ENCODE measurements at places on chromosomes 6 and 20.

DNA sequence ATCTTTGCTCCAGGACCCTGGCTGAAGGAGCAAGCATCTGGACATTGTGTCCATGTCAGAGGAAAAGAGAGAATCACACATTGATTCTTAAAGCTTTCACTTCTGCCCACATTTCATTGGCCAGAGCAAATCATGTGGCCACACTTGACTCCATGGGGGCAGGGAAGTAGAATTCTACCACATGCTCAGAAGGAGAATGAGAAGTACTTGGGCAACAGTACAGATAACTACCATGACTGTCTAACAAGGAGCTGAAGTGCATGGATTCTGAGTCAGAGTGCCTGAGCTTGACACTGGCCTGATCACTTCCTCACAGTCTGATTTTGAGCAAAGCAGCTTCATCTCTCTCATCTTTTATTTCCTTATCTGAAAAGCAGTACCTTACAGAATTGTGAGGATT, 38.6 kb downstream of the GHRH start:
- DNase-seq: no peak

DNA sequence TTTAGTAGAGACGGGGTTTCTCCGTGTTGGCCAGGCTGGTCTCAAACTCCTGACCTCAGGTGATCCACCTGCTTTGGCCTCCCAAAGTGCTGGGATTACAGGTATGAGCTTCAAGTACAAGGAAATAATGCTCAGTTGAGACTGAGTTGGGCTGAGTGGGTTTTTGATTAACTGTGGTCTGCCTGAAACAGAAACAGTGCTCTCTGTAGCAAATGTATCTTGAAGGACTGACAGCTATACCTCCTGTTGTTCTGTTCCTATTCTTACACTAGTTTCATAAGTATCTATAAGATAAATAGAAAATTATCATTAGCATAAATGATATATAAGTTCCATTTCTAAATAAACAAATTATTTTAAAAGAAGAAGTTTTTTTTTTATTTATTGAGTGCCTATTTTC, 142.8 kb upstream of the PTPRK start:
- no peak for DNase-seq

- DNase-seq: no peak
These were observed 23.1 kb upstream of the TCP11 start for GRCh38 chr6:35164277-35164676.

- DNase-seq: no peak
These were observed 109.9 kb downstream of the FYN start for GRCh38 chr6:111763381-111763780.

DNA sequence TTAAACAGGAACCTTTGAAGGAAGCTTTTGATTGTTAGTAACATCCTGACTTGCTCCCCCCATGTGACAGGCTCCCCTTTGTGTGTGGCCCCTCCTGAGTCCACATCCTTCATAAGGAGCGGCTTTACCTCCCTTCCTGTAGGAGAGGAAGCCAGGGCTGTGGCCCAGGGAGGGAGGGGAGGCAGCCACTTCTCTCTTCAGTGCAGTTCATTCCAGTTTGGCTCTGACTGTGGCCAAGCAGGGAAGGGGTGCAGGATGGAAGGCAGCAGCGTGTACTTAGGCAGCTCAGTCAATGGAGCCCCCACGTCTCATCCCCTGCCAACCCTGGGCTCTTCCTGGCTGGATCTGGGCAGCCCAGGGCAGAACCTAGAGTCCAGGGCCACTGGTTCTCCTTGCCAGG, 295.2 kb downstream of the QKI start:
- DNase-seq: no peak

DNA sequence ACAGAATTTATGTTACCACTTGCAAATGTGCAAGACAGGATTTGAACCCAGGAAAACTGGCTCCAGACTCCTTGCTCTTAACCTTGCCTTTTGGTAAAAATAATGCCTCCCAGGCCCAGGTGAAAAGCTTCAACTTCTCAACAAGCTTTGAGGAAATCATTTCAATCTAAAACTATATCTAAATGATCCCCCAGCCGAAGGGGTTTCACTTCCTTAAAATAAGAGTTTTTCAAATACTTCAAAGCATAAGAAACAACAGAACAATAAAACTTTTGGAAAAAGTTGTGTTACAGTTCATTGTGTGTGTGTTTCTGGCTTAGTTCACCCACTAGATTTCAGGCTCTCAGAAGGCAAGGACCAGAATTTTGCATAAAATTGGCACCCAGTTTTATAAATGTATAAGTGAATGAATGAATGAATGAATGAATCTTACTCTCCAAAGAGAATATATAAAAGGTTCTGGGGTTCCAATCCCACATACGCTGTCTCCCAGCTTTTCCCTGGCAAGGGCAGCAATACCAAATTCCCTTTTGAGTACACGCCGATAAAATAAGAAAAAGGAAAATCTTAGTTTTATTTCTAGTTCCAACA, 5.4 kb downstream of the OR2H2 start:
- DNase-seq: no peak

GRCh38 chr20:48015943-48016723, 230.9 kb upstream of the SULF2 start:
- DNase-seq: no peak

DNA sequence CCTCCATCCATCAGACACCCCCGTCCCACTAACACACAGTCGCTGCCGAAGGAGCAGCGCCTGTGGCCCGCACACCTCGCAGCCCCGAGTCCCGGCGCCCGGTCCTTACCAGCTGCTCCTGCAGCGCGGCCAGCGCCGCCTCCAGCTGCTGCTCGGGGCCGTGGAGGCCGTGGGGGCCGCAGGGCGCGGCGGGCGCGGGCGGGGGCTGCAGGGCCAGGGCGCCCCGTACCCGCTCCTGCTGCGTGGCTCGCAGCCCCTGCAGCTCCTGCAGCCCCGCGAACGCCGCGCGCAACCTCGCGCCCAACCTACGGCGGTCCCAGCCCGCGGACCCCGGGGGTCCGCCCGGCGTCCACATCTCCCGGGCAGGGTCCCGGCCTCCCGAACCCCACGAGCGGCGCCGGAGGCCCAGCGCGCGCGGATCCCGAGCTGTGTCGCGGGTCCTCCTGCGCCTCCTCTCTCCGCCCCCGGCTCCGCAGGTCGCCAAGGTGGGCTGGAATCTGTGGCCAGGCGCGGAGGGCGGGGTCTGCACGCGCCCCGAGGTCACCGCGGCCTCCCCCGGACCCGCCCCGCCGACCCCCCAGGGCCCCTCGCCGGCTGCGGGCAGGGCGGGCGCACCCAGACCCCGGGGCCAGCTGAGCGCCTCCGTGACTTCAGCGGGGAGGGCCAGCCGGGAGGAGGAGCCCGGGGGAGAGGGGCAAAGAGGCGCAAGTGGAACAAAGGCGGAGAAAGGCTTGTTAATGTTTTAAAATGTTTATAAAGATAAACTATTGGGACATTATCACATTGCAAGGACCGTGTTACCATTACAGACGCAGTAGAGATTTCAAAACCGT, at the start of gene DACT2:
TSS of gene DACT2 (minus strand) at position 499 of the 833 bp plus-strand sequence. CDS start at position 355, 144 bp downstream.
- DNase-seq: no peak

- no peak for DNase-seq
These were observed 40.5 kb upstream of the GCLC start for GRCh38 chr6:53585208-53585900.

GRCh38 chr6:72642435-72642834, 20.6 kb downstream of the KCNQ5 start:
- DNase-seq: no peak

GRCh38 chr6:31502586-31502985, 4.6 kb downstream of the MICB start:
- DNase-seq: no peak

DNA sequence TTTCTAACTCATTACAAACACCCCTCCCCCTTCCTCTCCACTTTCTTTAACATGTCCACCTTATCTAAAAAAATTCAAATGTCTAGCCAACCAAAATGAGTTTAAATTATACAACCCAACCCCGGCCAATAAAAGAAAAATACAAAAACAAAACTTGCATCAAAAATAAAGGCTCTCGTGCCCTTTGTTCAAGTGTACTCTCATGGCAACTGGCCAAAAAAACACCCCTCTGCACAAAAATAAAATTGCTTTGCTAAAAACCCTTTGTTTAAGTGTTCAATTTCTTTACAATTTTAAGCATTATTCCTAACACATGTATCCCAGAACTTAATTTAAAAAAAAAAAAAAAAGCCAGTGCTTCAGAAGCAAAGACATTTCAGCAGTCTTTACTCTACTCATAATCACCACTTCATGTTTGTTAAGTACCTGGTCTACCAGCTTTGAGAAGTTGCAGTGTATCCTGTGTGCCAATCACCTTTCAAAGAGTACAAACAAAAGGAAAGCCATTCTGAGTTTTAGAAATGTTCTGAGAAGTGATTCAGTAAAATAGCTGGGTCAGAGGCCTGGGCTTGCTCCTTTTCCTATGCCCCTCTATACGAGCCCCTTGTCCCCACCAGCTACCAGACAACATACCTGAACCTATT, 87.5 kb downstream of the MDN1 start:
- DNase-seq: no peak

Measured in stimulated activated CD8-positive, alpha-beta memory T cell treated with anti-CD3 and anti-CD28 coated beads, Interleukin-7, amount 100 ng/mL, for 48 hours (primary cell).